ENCODE measurements at places on chromosomes 2 and 18.
A peak's percentile ranks its signal among the peaks of the same experiment; 100 is the strongest.

GRCh38 chr2:241894056-241894641 lies 24.6 kb downstream of the RTP5 start:
- DNase-seq: no peak

DNA sequence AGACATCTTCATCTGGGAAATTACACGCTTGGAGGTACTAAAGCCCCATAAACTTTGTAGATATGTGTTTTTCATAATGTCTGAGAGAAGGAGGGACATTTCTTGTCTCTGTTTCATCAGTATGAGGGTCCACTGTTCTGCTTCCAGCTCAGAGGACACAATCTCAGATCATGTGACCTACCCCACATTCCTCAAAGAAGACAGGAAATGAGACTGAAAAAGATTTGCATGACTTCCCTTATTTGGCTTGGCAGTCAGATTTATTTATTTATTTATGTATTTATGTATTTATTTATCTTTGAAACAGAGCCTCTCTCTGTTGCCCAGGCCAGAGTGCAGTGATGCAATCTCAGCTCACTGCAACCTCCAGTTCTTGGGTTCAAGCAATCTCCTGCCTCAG lies 463.7 kb upstream of the RGPD4 start:
- no peak for DNase-seq

DNA sequence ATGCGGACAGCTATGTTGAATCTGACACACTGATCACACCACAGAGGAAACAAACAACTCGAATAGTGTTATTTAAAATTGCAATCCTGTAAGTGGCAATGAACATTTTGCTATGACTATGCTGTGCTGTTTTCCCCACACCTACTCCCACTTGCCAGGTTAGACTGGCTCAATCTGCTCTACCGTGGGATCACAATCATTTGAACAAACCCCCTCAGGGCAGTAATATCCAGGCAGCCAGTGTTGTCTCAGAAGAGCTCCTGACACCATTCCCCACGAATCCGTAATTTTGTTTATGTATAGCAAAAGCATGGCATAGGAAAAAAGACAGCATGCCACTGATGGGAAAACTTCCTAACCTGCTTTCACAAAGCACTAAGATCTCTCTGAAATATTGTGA lies 284.3 kb downstream of the ERBB4 start:
- no peak for DNase-seq

DNA sequence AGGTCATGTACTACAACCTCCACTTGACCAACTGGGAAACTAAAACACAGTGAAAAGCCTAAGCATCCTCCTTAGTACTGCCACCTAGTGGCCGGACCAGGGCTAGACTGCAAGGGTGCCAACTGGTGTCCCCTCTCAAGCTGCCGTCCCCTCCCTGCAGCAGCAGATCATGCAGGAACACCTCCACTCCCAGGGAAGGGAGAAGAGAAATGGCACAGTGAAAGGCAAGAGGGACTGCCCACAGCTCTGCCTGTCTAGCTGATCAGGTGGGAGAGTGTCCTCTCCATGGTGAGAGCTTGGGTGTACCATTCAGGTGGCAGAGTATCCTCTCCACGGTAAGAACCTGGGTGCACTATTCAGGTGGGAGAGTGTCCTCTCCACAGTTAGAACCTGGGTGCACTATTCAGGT lies 78.1 kb downstream of the AAK1 start:
- peak; percentile 51 for DNase-seq

GRCh38 chr2:73292316-73292905 lies 937 bp downstream of the EGR4 start:
- no peak for DNase-seq

GRCh38 chr18:47050468-47050867 lies 15.0 kb upstream of the ELOA2 start:
- no peak for DNase-seq

- DNase-seq: no peak
These were observed 125.9 kb downstream of the TMEM131 start for GRCh38 chr2:97869722-97870346.

- no peak for DNase-seq
These were observed 174.5 kb downstream of the PTPRM start for GRCh38 chr18:7741640-7742039.

DNA sequence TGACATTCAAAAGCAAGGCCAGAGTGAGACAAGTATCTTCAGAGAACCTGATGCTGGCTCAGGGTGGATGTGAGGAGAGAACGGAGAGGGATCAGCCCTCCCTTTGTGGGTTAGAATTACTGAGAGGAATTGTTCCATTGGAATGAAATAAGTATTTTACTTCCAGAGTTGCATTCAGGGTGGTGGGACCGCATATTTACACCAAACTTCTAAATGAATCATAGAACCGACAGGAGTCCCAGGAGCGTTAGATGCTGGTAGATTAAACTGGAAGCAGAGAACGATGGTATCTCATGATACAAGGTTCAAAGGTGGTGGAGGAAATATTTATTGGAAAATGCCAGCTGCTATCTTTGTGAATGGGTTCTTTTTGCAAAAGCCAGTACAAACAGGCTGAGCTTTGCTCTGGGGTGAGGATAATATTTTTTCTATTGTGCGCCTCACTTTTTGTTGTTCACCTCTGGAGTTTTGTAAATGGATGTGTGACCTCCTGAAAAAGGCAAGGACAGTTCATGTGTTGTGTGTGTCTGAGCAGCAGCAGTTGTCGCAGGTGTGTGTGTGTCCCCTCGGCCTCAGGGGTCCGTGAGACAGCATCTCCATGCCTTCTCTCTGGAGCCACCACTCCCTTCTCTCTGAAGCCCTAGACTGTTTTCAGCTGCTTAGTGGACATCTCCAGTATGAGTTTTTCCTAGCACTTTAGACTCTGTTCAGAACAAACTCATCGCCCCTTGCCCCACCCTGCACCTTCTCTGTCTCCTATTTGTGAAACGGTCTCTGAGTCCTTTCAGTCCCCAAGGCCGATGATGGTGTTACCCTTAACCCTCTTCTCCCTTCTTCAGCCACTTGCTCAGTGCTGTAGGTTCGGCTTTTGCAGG lies 17.8 kb downstream of the MTCL1 start:
- no peak for DNase-seq

DNA sequence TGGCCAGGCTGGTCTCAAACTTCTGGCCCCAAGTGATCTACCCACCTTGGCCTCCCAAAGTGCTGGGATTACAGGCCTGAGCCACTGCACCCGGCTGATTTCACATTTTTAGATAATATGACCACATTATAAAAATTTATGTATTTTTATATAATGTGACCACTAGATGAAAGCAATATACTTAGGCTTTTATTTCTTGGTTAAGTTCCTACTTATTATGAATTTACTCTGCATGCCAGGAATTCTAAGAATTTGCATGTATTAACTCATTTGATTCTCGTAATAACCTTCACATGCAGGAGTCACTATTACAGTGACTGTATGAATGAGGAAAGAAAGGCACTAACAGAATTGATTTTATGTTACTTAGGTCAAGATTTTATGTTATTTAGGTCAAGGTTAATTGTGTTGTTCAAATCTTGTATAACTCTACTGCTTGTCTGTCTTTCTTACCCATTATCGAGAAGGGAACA lies 25.6 kb upstream of the CASP8 start:
- no peak for DNase-seq

- no peak for DNase-seq
These were observed 82.0 kb downstream of the DCDC2C start for GRCh38 chr2:3785220-3785889.

DNA sequence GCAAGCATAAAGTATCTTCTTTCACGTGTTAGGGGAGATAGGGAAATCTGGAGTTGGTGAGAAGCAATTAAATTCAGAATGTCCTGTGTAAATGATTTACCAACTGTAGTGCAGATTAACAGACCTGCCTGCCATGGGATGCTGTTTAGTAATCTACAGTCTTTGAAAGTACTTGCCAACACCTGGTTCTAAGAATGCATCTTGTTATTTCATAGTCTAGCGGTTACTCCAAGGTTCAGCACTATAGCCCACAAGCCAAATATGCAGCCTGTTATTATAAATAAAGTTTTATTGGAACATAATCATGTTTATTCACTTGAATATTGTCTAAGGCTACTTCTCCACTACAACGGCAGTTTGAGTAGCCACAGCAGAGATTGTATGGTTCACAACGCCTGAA lies 100.8 kb downstream of the OSBPL6 start:
- DNase-seq: no peak

DNA sequence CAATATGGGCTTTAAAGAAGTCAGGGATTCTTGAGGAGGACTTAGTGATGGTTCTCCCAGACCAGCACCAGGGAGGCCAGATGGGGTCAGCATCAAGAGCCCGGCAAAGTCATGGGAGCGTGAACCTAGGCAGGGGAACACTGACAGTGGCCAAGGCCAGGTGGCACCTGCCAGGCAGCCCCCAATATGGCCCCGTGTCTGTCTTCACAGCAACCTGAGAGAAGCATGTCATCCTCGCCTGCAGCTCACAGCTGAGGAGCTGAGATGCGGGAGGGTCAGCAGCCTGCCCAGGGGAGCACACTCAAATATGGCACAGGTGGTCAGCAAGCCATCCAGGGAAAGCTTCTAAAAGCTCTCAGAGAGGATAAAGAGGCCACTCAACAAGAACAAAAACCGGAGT lies 105.7 kb upstream of the GPC1 start:
- DNase-seq: no peak

DNA sequence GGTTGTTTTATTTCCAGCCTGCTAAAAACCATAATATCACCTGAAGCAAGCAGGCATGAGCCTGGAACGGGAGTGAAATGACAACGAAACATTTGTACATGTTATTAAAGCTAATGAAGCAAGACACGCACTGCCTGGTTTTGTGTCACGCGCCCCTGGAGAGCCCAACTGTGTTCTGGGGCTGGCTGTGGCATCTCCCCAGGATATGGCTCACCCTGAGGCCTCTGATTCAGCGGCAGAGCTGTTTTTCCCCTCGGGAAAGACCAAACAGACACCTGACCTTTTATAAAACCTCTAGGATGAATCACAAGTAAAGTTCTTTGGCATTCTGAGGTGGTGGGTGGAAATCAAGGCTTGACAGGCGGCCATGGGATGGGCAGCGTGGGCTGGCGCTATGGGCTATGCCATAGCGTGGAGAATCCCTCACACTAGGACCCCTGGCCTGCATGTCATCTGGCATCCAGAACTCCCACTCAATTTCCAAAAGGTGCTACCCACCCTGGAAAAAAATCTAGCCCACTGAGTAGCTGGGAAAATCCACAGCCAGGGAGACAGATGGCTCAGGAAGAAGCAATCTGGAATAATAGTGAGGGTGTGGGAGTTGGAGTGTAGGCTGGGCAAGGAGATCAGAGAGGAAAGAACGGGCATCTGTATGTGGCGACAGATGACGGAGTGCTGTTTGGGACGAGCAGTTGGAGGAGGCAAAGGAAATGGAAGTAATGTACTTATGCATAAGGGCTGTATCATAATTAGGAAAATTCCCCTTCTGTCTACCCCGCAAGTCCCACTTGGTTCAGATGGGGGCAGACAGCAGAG lies 262.0 kb downstream of the AFF3 start:
- no peak for DNase-seq

GRCh38 chr2:47152803-47153202 lies 2.3 kb downstream of the STPG4 start:
- DNase-seq: no peak

DNA sequence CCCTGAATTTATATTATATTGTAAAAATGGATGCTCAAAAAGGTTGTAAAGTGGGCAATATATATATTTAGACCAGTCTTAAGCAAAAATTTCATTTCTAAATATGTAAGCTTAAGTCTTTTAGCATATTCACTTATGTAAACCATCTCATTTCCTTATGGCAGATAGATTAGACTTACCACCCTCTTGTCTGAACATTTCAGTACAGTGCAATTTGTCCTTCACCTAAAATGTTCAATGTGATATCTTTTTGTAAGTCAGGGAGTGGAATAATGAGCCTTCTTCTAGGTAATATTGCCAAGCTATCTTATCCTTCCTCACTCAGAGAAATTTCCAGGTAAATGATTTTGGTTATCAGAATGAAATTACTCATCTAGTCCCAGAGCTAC lies 92.3 kb downstream of the KLF7 start:
- DNase-seq: no peak

- DNase-seq: no peak
These were observed 390 bp downstream of the PCARE start for GRCh38 chr2:29073933-29074332.

All from stimulated activated CD8-positive, alpha-beta memory T cell treated with anti-CD3 and anti-CD28 coated beads, Interleukin-7, amount 100 ng/mL, for 4 hours (primary cell).